ENCODE measurements at places on chromosomes 3 and 15. TPM values are rescaled to one million over a fixed set of nuclear protein-coding genes. Genes with fewer than 3 reads are reported as not detected.

- H3K27me3 ChIP-seq, result no peaks in the 10 kb centered on the region
- no peak overlapping the region for H3K4me3 ChIP-seq
- DNase-seq, result no peak
- H3K36me3 ChIP-seq, result no peaks in the 10 kb centered on the region
- H3K27ac ChIP-seq, result peak overlapping the region; percentile 20
Measured at GRCh38 chr15:71296315-71296679, 181.0 kb downstream of the THSD4 start.

DNA sequence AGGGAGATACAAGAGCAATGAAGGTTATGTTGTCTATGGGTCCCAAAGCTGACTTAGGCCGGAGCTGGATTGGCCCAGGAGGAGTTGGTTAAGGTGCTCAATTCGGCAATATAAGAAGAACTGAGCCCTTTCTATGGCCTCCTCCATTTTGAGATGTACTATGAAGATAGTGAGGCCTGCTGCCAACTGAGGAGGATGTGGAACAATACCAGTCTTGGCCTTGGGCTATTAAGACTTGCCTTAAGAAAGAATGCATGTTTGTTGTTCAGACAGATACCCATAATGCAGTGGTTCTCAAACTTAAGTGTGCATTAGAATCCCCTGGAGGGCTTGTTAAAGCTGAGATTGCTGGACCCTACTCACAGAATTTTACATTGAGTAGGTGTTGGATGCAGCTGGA is 24.4 kb upstream of the LEKR1 start:
- no peaks in the 10 kb centered on the region for H3K36me3 ChIP-seq
- H3K4me3 ChIP-seq, result no peak overlapping the region
- H3K27me3 ChIP-seq, result no peaks in the 10 kb centered on the region
- no peak for DNase-seq

- no peak overlapping the region for H3K4me3 ChIP-seq
- no peak for DNase-seq
- no peaks in the 10 kb centered on the region for H3K4me1 ChIP-seq
- no peaks in the 10 kb centered on the region for H3K36me3 ChIP-seq
- no peaks in the 10 kb centered on the region for H3K27me3 ChIP-seq
- H3K27ac ChIP-seq, result no peak overlapping the region
Measured at GRCh38 chr3:62723914-62724217, 151.3 kb downstream of the CADPS start.

- no peaks in the 10 kb centered on the region for H3K36me3 ChIP-seq
- no peak overlapping the region for H3K4me3 ChIP-seq
- peaks cover 9% of the 10 kb centered on the region for H3K27me3 ChIP-seq
Measured at GRCh38 chr3:37450561-37450960, 276.2 kb upstream of the LRRFIP2 start.

GRCh38 chr3:32500231-32500630 is 2.4 kb downstream of the CMTM6 start:
- H3K27ac ChIP-seq, result no peak overlapping the region
- no peaks in the 10 kb centered on the region for H3K36me3 ChIP-seq
- DNase-seq, result no peak
- no peak overlapping the region for H3K4me3 ChIP-seq

- H3K4me3 ChIP-seq, result no peak overlapping the region
- H3K4me1 ChIP-seq, result no peaks in the 10 kb centered on the region
- H3K36me3 ChIP-seq, result no peaks in the 10 kb centered on the region
- H3K27me3 ChIP-seq, result no peaks in the 10 kb centered on the region
- no peak overlapping the region for H3K27ac ChIP-seq
Measured at GRCh38 chr15:56045068-56045748, 51.8 kb upstream of the NEDD4 start.

HIGD2B gene
- polyA plus RNA-seq, result not detected

- DNase-seq, result peak; percentile 71
- no peaks in the 10 kb centered on the region for H3K27me3 ChIP-seq
- H3K27ac ChIP-seq, result no peak overlapping the region
- no peaks in the 10 kb centered on the region for H3K36me3 ChIP-seq
Measured at GRCh38 chr15:60945196-60945595, 283.9 kb downstream of the RORA start.
